Activated T-helper 1 cell treated with anti-CD3 and anti-CD28 coated beads, Interleukin-2, amount 50 U/mL, for 16 hours (primary cell): ENCODE measurements at places on chromosomes 7 and 10.
A peak's percentile ranks its signal among the peaks of the same experiment; 100 is the strongest.

GRCh38 chr7:159229683-159230475, 85.2 kb upstream of the VIPR2 start:
- no peak for DNase-seq

GRCh38 chr10:100788002-100788903, 42.9 kb downstream of the PAX2 start:
- no peak for DNase-seq

DNA sequence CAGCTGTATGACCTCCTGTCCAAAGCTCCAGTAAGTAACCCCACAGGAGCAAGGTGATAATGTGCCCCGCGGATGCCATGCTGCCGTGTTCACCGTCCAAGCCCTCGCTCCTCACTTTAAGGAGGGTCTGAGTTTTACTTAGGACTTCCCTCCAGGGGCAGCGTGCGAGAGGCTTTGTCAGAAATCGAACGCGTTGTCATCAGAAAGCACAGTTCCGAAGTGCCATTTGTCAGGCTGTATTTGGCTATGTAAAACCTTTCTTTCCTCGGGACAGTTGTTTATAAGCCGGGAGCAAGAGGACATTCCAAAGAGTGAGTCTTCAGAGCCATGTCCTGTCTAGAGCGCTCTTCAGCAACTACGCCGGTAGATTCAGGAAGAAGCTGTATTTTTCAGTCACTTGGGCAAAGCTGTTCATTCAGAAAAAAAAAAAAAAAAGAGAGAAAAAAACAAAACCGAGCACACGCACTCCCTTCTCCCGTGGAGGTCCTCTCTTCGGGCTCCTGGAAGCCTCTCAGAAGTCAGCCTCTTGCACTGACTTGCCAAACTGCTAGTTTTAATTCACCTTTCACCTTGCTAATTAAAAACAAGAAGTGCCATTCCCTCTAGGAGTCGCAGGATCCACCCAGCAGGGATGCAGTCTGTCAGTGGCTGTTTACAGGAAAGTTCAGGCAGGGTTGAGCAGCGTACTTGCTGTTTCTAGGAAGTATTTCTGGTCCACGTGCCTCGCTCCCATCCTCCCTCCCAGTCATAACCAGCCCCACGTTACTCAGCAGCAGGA, at the start of gene SEMA3E:
SEMA3E (minus strand) TSS at position 676 of the 778 bp plus-strand sequence.
- no peak for DNase-seq

DNA sequence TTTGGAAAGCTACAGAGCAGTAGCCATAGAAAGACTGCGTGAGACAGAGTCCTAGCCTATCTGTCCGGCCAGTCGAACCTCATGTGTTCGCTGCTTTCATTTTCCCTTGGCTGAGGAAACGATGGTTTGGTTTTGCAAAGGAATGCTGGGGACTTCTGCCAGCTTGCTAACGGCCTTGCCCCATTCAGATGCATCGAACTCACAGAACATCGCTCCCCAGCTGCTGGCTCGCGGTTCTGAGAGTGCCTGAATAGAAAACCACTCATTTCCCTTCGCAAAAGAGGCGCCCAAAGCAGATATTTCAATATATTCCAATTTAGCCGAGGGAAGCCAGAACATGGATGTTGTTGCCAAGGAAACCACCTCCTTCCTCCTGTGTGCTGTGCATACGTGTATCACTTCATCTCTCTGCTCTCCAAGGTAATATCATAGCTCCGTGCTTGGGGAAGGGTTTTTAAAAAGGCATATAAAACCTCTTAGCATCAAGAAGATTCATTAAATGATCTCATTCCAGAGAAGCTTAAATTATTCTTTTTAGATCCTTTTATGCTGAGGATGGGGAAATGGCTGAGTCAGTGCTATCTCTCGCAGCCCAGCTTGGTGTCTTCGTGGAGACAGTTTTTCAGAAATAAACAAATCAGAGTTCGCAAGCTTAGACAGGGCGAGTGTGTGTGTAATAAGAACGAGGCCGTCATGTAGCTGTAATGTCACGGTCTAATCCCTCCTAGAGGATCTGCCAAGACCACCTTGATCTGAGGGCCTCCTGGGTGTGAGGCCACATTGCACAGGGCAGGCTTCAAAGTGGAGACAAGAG, 215.2 kb downstream of the RPS24 start:
- DNase-seq = no peak

- DNase-seq = no peak
These were observed 15.9 kb downstream of the UBN2 start for GRCh38 chr7:139246905-139247304.

- no peak for DNase-seq
These were observed 50.4 kb upstream of the ZNF365 start for GRCh38 chr10:62323751-62324150.

- no peak for DNase-seq
These were observed 13.5 kb downstream of the UPP1 start for GRCh38 chr7:48102530-48102929.

- DNase-seq = no peak
These were observed 67.5 kb downstream of the C1GALT1 start for GRCh38 chr7:7249814-7250213.

- no peak for DNase-seq
These were observed 552.3 kb downstream of the PTPRN2 start for GRCh38 chr7:158035343-158035742.

GRCh38 chr10:81680359-81680758, 194.6 kb upstream of the NRG3 start:
- no peak for DNase-seq

- no peak for DNase-seq
These were observed 13.3 kb downstream of the ZRANB1 start for GRCh38 chr10:124955243-124955642.

- DNase-seq = no peak
These were observed 702 bp downstream of the TMEM130 start for GRCh38 chr7:98869027-98869596.

DNA sequence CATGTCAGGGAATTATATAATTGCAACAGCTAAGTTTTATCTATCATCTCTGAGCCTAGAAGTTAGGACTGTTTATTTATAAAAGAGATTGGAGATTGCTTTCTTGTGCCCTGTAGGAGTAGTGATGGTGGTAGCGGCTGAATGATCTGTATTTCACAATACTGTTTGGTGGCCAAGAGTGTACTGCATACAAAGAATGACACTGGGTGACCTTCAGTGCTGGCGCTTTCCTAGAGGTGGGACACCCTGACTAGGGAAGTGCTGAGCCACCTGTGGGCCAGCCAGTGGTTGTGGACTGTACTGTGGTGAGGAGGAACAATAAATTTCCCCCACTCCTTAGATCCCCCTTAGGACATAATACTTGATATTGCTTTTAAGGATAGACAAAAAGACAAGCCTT, 53.0 kb downstream of the COPG2 start:
- DNase-seq = no peak

GRCh38 chr10:115063701-115064658, 29.2 kb upstream of the ATRNL1 start:
- no peak for DNase-seq

GRCh38 chr7:4667776-4668509, 14.2 kb upstream of the FOXK1 start:
- no peak for DNase-seq

- no peak for DNase-seq
These were observed 51.5 kb upstream of the OSBPL3 start for GRCh38 chr7:25031432-25031831.

DNA sequence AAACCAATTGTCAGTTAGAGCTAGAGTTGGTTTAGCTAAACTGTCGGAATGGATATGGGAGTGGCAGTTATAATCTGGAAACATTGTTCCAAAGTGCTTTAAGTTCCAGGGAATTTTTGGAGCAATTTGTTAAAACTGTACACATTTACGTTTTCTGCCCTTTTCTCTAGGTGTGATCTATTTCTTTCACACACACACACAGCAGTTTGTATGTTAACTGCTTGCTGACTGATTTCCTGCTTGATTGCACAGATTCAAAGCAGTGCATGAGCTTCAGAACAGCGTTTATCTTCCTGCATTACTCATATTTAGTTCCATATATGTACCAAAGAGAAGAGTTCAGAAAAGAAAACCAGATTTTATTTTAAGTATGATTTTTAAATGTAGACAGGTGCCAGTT, 57.9 kb downstream of the MGMT start:
- no peak for DNase-seq

DNA sequence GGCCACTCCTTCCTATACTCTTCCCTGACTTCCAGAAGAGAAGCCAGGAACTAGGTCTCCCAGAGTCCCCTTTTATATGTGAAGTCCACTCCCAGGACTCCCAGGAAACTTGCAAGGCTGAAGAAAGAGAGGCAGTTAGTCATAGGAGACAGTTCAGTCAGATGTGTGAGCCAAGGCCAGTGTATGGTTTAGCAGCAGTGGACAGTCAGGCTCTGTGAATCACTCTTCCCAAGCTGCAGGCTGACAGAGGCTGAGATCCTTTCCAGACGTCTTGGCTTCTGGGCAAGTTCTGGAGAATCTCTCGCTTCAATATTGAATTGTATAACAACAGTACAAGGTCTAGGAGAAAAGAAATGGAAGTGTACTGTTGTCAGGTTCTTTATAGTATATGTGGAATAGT, 26.9 kb downstream of the BLVRA start:
- no peak for DNase-seq

DNA sequence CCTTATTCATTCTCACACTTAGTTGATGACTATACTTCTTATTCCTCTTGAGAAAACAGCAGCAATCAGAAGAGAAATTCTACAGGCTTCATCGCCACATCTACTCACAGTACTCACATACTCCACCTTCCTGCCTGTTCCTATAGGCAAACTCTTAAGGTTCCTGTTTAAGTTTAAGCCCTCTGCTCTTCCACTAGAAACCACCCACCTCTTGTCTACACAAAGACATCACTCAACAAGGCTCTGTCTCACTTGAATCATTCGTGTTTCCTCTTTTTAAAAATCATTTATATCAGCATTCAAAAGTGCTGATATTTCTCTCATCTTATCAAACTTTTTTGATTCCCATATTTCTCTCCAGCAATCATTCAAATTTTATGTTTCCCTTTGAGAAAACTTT, 85.5 kb upstream of the ADO start:
- DNase-seq = no peak

DNA sequence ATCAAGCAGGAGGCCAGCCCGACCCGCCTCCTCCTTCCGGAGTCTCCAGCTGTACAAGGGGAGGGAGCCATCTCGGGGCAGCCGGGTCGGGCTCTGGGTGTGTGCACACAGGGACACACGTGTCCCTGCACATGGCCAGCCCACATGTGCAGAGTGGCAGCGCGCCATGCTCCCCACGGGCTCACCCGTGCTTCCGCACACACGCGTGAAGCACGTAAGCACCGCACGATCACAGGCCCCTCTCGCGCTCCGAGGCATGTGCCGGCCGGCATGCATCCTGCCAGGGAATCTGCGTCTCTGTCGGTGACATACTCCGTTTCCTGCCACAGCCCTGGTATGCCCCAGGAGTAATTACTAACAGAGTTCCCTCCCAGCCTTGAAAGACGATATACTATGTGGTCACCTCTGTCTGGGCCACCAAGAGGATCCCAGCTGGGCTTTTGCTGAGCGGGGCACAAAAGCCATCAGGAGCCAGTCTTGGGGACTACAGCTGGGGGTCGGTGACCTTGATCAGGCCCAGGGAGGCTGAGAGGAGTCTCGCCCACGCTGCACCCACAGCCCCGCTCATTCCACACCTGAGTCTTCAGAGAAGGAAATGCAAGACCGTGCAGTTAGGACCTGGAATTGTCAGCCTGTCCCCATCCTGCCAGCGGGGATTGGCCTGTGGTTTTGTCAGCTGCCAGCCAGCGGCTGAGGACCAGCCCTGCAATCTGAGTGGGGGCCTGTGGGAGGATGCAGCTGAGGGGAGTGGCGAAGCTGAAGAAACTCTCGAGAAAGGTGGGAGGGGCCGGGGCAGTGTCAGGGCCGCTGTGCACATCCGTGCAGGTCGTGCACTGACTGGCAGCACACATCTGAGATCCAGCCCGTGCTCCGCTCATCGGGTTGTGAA, 11.0 kb upstream of the LFNG start:
- DNase-seq = peak; percentile 64

- DNase-seq = no peak
These were observed 18.0 kb downstream of the FKBP6 start for GRCh38 chr7:73345951-73346350.

- DNase-seq = no peak
These were observed 246.7 kb downstream of the KLF6 start for GRCh38 chr10:3538291-3538655.

DNA sequence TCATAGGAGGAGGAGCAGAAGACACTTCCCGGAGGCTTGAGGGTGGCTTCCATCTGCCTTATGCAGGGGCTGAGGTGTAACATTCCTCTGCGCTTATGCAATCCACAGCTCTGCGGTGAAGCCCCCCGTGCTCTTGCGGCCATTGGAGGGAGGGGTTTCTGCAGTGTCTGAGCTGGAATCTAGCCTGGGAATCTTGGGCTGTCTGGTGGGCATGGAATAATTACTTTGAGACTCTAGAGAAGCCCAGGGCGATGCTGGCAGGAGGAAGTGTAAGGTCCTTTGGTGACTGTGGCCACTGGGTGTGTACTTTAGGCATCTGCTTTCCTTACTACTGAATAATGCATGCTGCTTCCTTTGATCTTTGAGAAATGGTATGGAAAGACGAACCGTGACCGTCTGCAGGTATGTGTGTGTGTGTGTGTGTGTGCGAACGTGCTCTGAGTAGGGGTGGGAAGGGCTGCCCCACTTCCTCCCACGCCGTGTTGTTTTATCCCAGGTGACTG, 181.0 kb downstream of the PRPF18 start:
- DNase-seq = no peak

GRCh38 chr10:100930368-100930767, 17.6 kb downstream of the SLF2 start:
- no peak for DNase-seq

DNA sequence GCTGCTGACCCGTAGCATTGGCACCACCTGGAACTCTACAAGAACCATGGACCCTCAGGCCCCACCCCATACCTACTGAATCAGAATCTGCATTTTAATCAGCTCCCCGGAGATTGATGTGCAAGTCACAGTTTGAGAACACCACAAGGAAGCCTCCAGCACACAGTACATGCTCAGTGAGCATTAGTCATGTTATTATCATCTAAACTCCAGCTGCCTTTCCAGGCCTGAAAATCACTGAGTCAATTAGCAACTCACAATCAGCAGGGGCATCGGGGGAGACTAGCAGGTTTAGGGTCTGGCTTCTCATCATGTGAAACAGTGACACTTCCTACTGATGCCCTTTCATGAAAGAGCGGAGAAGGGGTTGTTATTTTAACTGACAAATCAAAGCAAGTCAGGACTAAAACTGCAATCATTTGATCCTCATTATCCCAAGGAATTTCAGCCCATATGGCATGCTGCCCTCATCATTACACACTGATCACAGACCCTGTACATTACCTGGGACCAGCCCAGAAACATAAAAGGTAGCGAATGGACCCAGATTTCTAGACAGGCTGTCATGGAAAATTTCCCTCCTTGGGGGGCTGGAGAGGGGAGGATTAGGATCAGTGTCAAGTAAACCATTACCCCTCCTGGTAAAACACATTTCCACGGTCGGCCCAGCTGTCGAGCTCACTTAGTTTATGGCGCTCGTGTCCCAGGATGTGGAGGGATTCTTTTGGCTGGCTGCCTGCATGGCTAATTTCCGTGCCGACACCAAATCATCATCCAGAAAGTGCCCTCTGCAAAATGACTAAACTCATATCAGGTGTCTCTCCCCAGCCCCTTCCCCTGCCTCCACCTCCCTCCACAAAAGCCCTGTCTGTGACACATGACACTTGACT, 122.8 kb downstream of the PRLHR start:
- no peak for DNase-seq

- no peak for DNase-seq
These were observed at the start of gene ARID5B for GRCh38 chr10:61900829-61901792. TSS of gene ARID5B (plus strand) at chr10:61901699. CDS start at chr10:61901710, 11 bp downstream.

GRCh38 chr10:72328829-72329204, 25.9 kb downstream of the DNAJB12 start:
- no peak for DNase-seq

- no peak for DNase-seq
These were observed 77.1 kb downstream of the HIPK2 start for GRCh38 chr7:139700505-139701235.

GRCh38 chr10:88920986-88921593, 31.5 kb downstream of the ACTA2 start:
- DNase-seq = no peak
